Left lung (tissue), 14 donors: ENCODE measurements at places on chromosomes 16 and 17. TPM values are rescaled to one million over a fixed set of nuclear protein-coding genes. Genes with fewer than 3 reads are reported as not detected.

ZNF597 gene
- polyA plus RNA-seq: 4.2 TPM

PSMD7 gene
- polyA plus RNA-seq: 82.8 TPM

GPR142 gene
- not detected for polyA plus RNA-seq

TXNDC17 gene
- 78.9 TPM for polyA plus RNA-seq

PIMREG gene
- polyA plus RNA-seq: 21.9 TPM

SMARCD2 gene
- polyA plus RNA-seq: 114 TPM

REXO5 gene
- polyA plus RNA-seq: 12.5 TPM

CRISPLD2 gene
- polyA plus RNA-seq: 13.8 TPM

LGALS9 gene
- polyA plus RNA-seq: 26.7 TPM

METRN gene
- polyA plus RNA-seq: 18.0 TPM

DNA sequence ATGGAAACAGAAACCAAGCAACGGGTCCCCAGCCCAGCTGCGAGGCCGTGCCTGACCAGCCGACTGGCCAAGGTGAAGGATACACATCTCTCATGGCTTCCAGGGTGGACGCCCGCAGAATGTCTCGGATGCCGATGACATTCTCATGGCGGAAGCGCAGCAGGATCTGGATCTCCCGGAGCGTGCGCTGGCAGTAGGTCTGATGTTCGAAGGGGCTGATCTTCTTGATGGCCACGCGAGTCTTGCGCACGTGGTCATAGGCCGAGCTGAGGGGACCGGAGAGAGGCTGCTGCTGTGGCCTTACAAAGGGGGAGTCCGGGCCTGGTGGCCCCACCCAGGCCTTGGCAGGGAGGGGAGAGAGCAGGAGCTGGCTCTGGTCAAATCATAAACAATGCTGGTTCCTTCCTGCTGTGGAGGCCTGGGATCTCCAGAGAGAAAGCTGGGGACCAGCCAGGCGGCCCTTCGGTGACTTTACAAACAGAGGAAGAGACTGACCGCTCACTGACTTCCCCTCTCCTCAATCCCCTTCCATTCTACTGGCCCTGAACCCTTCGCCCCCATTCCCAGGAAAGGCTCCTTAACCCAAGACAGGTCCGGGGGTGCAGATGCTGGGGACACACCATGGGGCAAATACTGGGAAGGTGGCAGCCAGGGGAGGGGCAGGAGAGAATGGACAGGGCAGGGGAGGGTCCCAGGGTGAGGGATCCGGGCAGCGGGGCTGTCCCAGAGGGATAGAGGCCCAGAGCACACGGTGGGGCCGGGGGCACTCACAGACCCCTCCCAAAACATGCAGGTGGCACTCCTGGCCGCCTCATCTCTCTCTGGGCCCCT, 1.1 kb downstream of the MAPK3 start:
- DNase-seq: peak; percentile 43

GRCh38 chr17:8724451-8724850, 20.2 kb downstream of the CCDC42 start:
- DNase-seq: peak; percentile 56

GRCh38 chr16:55263271-55264250, 60.4 kb upstream of the IRX6 start:
- no peak for DNase-seq

DNA sequence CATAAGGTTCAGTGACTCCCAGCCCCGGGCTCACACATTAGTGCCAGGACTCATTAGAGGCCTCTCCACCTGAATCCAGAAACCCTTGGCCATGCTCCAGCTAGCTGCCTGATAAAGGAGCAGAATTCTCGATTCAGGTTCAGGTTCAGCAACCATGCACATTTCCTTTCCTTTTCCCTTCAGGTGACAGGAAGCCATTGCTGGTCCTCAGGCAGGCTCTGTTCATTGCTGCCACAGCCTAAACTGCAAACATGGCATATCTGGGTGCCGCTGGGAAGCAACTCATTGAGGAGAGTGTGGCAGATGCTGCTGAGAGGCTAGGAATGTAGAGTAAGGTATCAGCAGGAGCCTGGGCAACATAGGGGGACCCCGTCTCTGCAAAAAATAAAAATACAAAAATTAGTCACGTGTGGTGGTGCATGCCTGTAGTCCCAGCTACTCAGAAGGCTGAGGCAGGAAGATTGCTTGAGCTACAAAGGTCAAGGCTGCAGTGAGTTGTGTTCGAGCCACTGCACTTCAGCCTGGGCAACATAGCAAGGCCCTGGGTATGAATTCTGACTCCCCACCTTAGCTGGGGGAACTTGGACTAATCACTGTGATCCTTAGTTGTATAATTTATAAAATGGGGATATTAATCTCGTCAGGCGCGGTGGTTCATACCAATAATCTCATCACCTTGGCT, 28.7 kb downstream of the ARL4D start:
- no peak for DNase-seq

GRCh38 chr17:41442739-41443138, 2.0 kb upstream of the KRT38 start:
- DNase-seq: no peak

DNA sequence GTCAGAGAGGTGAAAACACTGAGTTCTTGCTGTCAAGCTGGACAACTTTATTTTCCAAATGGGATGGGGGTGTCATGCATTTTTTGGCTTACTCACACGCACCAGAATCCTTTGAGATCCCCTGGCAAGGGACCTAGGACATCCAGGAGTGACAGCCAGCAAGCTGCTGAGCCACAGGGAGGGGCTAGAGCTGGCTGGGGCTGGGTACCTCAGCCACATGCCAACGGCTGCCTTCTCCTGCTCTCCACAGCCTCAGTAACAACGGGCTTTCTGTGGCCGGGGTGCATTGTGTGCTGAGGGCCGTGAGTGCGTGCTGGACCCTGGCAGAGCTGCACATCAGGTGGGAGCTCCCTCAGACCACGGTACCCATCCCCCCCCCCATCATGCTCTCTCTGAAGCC, 47.6 kb downstream of the NLRC5 start:
- no peak for DNase-seq

- DNase-seq: no peak
Observed at GRCh38 chr16:84124257-84125073, 7.7 kb upstream of the MBTPS1 start.

DNA sequence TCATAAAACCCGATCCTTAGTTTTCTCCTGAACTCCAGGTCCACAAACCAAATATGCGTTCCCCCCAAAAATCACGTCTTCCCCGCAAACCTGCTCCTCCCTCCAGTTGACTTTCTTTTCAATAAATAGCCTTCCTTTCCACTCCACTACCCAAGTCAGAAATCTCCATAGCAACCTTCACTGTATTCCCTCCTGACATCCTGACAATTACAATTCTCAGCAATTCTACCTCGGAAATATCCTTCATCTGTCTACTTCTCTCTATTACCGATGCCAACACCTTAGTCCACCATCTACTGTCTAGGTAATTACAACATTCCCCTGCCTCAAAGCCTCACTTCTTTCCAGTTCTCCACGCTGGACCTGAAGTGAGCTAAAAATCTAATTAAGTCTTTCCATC, 50.7 kb downstream of the SMURF2 start:
- no peak for DNase-seq

- DNase-seq: no peak
Observed at GRCh38 chr16:25148568-25149215, 37.1 kb downstream of the LCMT1 start.

GRCh38 chr17:75082683-75083082, 5.1 kb upstream of the SLC16A5 start:
- DNase-seq: no peak

GRCh38 chr17:50051082-50051576, 4.8 kb upstream of the ITGA3 start:
- no peak for DNase-seq

GRCh38 chr17:69060822-69061221, at the start of gene ABCA9:
Gene ABCA9, minus strand, starts transcription at chr17:69060927. Its CDS starts 9,801 bp downstream, at chr17:69051126.
- DNase-seq: no peak

DNA sequence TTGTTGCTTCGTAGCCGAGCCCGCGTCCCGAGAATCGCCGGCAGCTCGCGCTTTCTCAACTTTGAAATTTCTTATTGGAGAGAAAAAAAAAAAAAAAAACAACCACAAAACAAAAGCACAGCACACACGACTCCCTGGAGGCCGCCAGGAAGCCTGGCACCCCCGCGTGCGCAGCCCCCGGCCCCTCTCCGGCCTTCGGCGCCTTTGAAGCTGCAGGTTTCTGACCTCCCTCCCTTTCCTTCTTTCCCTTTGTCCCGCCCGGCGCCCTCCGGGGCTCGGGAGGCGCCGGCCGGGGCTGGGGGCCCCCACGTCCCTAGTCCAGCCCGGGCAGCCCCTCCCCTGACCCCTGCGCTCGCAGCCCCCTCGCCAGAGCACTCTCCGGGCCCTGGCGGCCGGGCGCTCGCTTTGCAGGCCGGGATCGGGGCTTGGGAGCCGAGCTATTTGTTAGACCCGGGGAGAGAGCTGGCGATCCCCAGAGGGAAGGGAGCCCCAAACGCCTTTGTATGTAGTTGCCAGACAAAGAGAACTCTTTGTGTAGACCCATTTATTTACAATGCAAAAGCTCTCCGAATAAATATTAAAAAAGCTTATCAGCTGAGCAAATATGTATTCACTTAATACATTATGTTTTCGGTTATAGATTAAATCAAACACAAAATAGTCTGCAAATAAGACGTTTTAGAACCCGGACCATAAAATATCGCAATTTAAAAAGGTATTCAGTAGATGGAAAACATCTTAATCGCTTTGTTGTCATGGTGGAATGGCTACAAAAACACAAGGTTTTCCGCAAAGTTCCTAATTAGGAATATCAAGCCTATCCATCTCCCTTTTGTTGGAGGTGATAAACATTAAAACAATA, 2.3 kb downstream of the BAHCC1 start:
- no peak for DNase-seq

DNA sequence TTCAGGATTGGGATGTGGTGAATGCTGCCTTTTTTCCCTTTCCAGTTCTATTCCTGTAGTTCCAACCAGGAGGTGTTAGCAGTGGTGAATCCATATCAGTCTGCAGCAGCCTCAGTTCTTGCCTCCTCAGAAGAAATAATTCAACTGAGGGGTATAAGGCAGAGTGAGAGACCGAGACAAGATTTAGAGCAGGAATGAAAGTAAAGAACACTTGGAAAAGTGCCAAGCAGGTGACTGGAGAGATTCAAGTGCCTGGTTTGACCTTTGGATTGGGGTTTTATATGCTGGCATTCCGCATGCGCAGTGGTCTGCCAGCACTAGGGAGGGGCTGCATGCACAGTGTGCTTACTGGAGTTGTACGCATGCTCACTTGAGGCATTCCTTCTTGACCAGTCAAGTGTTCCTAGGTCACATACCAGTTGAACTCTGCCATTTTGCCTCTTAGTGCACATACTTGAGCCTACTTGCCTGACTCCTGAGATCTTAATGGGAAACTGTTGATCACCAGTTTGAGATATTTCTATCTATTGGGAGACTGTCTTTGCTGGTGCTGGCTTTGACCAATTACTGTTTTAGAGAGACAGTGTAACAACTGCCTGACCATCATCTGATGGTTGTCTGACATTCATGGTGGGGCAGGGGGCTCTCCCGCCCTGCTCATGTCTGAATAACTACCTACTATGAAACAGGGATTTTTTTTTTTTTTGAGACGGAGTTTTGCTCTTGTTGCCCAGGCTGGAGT, 680 bp upstream of the CCL15 start:
- DNase-seq: peak; percentile 36

DNA sequence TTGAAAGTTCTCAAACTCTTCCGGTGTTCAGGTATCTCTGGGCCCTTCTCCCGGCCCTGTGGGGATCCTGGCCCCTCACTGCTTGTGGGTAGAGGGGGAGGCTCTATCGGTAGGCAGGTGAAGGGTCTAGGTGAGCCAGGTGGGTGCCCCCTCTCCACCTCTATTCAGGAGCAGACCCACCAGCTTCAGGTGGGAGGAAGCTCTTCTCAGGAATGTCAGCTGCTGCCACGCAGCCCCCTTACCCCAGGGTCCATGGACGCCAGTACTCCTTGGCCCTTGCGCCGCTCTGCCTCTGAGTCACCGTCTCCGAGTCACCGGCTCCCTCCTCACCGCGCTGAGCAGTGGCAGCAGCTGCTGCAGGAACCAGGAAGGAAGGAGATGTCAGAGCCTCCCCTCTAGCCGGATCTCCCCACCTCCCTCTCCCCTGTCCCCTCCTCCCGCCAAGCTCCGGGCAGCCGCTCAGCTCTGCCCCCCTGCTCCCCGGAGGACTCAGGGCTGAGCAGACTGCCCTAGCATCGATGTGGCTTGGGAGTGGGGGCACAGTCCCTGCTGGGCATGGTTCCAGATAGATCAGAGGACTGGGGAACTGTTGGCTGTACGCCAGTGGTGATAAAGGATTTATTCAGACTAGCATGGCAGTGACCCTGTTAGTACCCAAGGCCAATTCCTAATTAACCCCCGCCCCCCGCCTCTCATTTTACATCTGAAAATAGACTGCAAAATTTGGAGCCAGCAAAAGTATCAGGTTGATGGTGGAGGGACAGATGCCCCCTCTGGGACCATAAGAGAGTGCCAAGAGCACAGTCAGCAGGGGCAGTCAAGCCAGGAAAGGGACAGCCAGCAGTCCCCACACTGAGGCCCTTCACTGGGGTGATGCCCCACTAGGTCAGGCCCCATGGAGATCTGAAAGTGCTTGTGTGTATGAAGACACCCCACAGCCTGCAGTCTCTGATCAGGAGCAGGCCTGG, at the start of gene OSBPL7:
OSBPL7 (minus strand) TSS at position 371 of the 968 bp plus-strand sequence. CDS start 1,516 bp downstream, outside the sequence.
- DNase-seq: peak; percentile 68

- DNase-seq: no peak
Observed at GRCh38 chr17:17609121-17609520, 17.6 kb upstream of the PEMT start.

DNA sequence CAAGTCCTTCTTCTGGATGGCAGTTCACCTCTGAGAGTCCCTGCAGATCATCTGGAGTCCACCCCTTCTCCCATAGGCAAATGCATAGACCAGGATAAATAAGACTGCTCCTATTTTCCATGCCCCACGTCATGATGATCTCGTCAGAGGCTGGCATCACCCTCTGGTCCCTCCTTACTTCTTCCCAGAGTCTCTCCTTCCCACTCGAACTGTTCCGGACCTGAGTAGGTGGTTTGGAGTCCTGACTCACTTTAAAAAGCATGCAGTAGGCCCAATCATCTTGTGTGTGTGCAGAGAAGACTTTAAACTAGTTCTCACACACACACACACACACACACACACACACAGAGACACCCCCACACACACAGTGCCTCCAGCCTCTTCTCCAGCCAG, 72.0 kb downstream of the SOX9 start:
- DNase-seq: no peak

- no peak for DNase-seq
Observed at GRCh38 chr17:8141741-8142140, 10.5 kb downstream of the PER1 start.

DNA sequence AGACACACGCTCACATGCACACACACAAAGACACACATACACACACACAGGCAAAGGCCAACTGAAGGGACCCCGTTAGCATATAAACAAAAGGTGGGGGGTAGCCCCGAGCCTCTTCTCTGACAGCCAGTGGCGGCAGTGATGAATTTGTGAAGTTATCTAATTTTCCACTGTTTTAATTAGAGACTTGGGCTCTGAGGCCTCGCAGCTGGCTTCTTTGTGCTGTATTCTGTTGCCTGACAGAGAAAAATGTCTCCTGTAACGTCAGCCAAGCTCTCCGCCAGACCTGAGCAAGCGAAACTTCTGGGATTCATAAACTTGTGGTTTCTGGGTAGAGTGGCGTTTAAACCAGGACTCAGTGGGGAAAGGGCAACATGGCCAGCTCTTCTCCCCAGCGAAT, 113.9 kb upstream of the FOXF1 start:
- DNase-seq: no peak
